ENCODE measurements at places on chromosomes 13 and 19. TPM values are rescaled to one million over a fixed set of nuclear protein-coding genes. Genes with fewer than 3 reads are reported as not detected.

Gene PLPP2
- polyA plus RNA-seq: 90.9 TPM

Gene NLRP7
- polyA plus RNA-seq: not detected

Gene ZNF492
- polyA plus RNA-seq: not detected

Gene HIPK4
- polyA plus RNA-seq: 0.24 TPM

Gene GPC5
- polyA plus RNA-seq: not detected

Gene IFI30
- 13.5 TPM for polyA plus RNA-seq

Gene LRRC8E
- polyA plus RNA-seq: 4.4 TPM

Gene OR7D4
- not detected for polyA plus RNA-seq

Gene MYPOP
- 7.9 TPM for polyA plus RNA-seq

Gene CYP4F8
- not detected for polyA plus RNA-seq

Gene NCAN
- 0.03 TPM for polyA plus RNA-seq

Gene GGN
- 0.33 TPM for polyA plus RNA-seq

Gene PRR20A
- polyA plus RNA-seq: not detected

Gene ABHD13
- 4.7 TPM for polyA plus RNA-seq

Gene TARM1
- not detected for polyA plus RNA-seq

Gene VSTM1
- polyA plus RNA-seq: 0.53 TPM

Gene ZNF506
- polyA plus RNA-seq: 0.32 TPM

Gene PSG2
- not detected for polyA plus RNA-seq

Gene CYP2F1
- not detected for polyA plus RNA-seq

Gene ZNF600
- 0.08 TPM for polyA plus RNA-seq

Gene PRKACA
- polyA plus RNA-seq: 46.2 TPM

Gene PTPRH
- polyA plus RNA-seq: 1.8 TPM

Gene LGALS14
- not detected for polyA plus RNA-seq

Gene FCGBP
- 0.62 TPM for polyA plus RNA-seq

Gene CYP4F12
- polyA plus RNA-seq: 6.3 TPM

Gene SLITRK6
- 0.66 TPM for polyA plus RNA-seq

Gene C19orf33
- polyA plus RNA-seq: 489 TPM

Gene TSC22D1
- 66.8 TPM for polyA plus RNA-seq

Gene FBXO17
- 112 TPM for polyA plus RNA-seq

Gene VAV1
- polyA plus RNA-seq: 9.5 TPM

Gene FOSB
- 0.58 TPM for polyA plus RNA-seq

Gene SNRPD2
- polyA plus RNA-seq: 785 TPM

Gene ZNF85
- polyA plus RNA-seq: 0.64 TPM

Gene SYT5
- 0.43 TPM for polyA plus RNA-seq

Gene ATP4A
- polyA plus RNA-seq: 0.05 TPM

Gene ZNF135
- polyA plus RNA-seq: not detected

Data from A549 (cell line).